ENCODE measurements at places on chromosomes 2 and 18.

DNA sequence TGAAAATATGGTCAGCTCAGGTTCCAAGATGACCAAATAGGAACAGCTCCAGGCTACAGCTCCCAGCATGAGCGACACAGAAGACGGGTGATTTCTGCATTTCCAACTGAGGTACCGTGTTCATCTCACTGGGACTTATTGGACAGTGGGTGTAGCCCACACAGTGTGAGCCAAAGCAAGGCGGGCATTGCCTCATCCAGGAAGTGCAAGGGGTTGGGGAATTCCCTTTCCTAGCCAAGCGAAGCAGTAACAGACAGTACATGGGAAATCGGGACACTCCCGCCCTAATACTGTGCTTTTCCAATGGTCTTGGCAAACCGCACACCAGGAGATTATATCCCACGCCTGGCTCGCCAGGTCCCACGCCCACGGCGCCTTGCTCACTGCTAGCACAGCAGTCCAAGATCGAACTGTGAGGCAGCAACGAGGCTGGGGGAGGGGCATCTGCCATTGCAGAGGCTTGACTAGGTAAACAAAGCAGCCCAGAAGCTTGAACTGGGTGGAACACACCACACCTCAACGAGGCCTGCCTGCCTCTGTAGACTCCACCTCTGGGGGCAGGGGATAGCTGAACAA lies 57.5 kb downstream of the WDPCP start:
- DNase-seq = no peak

- DNase-seq = no peak
Measured at GRCh38 chr2:240790370-240791220, 29.4 kb downstream of the KIF1A start.

DNA sequence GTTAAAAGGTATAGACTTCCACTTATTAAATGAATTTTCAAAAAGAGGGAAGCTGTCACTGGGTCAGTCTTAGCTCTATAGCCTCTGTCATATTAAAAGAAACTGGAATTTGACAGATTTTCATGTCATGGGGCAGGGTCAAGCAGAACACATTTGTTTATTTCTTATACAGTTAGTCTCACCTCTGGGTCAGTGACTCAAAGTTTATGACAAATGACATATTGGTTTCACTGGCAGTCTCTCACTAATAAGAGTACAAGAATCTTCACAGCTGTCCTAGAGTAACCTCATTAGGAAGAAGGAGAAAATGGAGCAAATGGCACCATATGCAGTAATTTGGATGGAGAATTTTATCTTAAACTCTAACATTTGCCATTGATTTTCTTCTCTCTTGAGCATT lies 63.2 kb downstream of the MBD2 start:
- peak; percentile 64 for DNase-seq

GRCh38 chr18:48790869-48791635 lies 159.7 kb downstream of the SMAD7 start:
- DNase-seq = no peak

Measured in HCEC 1CT (cell line).